Left renal pelvis (tissue), 4 donors: ENCODE measurements at places on chromosomes 4 and X. TPM values are rescaled to one million over a fixed set of nuclear protein-coding genes. Genes with fewer than 3 reads are reported as not detected.

- no peak for DNase-seq
Observed at GRCh38 chr4:3307891-3308575, 15.2 kb downstream of the RGS12 start.

DNA sequence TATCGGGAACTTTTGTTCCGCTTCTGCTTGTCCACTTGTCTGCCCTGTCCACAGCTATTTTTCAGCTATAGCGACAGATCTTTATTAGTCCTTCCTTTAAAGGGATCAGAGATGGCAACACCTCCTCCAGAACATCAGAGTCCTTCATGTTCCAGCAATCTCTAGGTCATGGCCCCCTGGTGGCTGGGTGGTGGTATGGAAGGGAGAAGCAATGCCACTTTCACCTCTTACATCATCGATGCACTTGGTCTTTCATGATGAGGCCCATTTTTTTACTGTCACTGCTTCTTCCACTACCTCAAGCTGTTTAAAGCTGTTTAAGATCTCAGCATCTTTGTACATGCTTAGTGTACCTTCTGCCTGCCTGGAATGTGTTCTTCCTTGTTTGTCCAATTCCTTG, 106.7 kb downstream of the ARHGAP6 start:
- DNase-seq: no peak

GRCh38 chrX:111504941-111505340, 6.5 kb upstream of the SERTM2 start:
- no peak for DNase-seq

- no peak for DNase-seq
Observed at GRCh38 chrX:103373581-103373980, 2.8 kb upstream of the BEX3 start.

DNA sequence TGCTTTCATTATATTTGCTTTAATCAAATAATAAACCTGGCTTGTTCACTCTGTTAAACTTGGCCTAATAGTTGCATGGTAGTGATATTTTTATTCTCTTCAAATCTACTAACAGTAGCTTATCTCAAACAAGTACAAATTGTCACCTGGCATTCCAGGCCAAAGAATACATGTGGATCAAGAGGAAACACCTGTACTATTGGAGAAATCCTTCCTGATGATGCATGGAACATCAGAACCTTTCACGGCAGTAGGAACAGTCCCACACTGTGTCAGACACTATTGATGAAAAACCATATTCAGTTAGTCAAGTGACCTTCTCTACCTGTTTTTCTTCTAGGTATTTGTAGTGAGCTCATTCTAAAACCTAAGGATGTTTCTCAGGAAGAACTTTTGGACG, 17.0 kb downstream of the MTHFD2L start:
- DNase-seq: no peak

GRCh38 chrX:16718824-16719333, 533 bp upstream of the SYAP1 start:
- no peak for DNase-seq

GRCh38 chrX:46577221-46578005, 3.8 kb downstream of the CHST7 start:
- DNase-seq: no peak

GRCh38 chr4:31291238-31291637, 571.1 kb downstream of the PCDH7 start:
- DNase-seq: no peak

- DNase-seq: no peak
Observed at GRCh38 chr4:7227008-7227407, 34.7 kb downstream of the SORCS2 start.

GRCh38 chr4:180542445-180543100, 1700.6 kb upstream of the TENM3 start:
- DNase-seq: no peak

DNA sequence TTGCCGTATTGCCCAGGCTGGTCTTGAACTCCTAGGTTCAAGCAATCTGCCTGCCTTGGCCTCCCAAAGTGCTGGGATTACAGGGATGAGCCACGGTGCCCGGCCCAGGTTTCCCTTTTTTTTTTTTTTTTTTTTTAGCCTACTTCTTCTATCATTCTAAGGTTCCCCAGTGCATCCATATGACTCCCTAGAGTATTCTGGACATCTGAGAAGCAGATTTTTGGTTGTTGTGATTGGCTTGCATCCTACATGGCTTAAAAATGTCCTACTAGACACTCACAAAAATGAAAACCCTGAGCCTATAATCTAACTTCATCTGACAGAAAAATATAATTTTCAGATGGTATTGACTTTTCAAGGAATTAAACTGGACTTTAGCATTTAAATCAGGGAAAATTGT, 41.7 kb downstream of the SMIM14 start:
- DNase-seq: no peak

- no peak for DNase-seq
Observed at GRCh38 chrX:66200050-66200664, 36.1 kb downstream of the HEPH start.

DNA sequence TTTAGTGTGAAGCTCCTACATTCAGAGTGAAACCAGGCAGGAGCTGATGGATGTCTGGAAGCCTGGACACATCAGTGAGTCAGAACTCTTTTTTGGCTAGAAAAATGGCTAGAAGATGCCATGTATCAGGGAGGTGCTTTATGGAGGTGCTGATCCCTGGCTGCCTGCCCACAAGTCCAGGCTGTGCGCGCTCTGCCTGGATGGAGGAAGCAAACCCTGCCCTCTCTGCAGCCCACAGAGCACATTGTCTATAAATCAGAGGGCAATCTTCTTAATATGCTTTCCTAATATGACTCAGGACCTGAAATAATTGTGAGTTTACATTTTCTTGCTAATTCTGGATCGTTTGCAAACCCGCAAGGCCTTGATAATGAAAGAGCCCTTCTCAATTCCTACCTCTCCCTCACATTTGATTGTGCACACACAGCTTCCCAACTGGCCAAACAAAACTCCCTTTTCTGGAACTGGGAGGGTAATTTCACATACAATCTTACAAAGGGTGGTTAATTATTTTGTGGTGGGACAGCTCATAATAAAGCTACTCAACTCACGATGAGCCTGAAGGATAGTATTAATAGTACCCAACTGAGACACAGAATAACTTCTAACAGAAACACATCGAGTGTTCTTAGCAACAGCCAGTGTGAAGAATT, 11.7 kb downstream of the MFAP3L start:
- DNase-seq: no peak

- DNase-seq: no peak
Observed at GRCh38 chr4:143207555-143207954, 22.8 kb downstream of the USP38 start.

DNA sequence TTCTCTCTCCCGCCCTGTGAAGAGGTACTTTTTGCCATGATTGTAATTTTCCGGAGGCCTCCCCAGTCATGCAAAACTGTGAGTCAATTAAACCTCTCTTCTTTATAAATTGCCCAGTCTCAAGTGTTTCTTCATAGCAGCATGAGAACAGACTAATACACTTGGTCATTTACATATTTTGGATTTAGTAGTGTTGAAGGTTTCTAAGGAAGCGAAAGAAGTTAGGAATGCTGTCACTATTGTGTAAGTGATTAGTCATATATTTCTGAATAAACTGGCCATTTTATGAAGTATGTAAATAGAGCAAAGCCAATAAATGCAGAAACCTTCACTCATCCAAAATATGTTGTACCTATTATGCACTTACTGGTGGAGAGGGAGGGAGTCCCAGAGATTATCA, 34.4 kb upstream of the GK2 start:
- DNase-seq: no peak

DNA sequence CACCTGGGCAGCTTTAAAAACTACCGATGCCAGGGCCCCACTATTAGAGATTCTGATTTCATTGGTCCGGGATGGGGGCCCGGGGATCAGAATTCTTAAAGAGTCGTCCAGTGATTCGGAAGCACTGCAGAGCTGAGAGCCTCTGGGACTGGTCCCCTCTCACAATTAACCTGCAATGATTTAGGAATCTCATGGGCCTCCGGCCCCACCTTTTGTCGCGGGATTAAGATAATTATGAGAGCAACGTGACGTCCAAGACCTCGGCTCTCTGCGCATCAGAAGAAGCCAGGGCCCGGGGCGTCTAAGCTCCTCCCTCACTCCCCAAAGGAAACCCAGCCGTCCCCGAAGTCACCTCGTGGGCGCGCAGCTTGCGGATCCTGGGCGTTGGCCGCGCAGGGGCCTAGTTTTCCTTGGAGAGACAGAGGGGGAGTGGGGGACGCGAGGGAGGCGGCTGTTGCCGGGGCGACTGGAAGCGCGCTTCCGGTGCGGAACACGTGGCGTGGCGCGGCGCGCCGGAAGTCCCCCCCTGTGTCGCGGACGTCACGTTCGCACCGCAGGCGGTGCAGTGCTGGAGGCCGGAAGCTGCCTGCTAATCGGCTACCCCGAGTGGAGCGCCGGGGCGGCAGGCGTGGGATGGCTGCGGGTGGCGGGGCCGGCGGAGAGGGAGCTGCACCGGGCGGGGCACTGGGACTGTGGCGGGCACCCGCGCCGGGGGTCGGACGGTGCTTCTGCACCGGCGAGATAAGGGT, at the start of gene GEMIN8:
GEMIN8 (minus strand) TSS at position 468 of the 749 bp plus-strand sequence. CDS start 8,414 bp downstream, outside the sequence.
- DNase-seq: peak; percentile 61

DNA sequence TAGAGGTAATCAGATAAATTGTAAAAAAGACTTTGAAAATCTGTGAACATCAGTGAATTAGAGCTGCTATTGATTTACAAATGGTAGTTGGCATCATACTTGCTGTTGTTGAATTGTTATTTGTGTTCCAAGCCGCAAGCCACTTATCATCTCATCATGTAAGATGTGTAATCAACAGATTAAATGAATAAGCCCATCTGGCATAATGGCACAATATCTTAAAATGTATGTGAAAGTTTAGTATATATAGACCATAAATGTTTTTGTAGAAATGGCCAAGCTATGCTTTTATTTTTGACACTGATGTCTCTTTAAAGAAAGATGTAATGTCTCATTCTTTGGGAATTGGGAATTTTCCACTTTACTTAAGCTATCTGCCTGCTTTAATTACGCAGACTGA, 682.6 kb upstream of the GNPDA2 start:
- DNase-seq: no peak

DNA sequence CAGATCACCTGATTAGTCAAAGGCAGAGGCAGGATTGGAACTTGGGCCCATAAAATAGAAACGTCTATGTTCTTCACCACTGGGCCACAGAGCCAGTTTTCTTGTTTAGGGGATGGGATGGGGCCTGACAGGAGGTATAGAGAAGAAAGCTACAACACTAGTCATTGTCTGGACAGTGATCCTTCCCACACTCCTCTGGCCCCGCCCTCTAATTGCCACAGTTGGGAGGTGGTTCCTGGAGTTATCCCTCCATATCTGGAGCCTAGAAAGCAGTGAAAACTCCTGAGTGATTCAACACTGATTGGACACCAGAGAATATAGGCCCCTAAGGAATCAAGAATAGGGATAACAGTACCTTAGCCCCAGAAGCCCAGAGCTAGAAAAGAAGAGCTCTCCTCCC, 22.9 kb downstream of the RASL11B start:
- DNase-seq: no peak

GRCh38 chr4:148004228-148004857, 272.5 kb downstream of the ARHGAP10 start:
- no peak for DNase-seq

GRCh38 chrX:56813318-56813837, 84.3 kb downstream of the NBDY start:
- DNase-seq: no peak

DNA sequence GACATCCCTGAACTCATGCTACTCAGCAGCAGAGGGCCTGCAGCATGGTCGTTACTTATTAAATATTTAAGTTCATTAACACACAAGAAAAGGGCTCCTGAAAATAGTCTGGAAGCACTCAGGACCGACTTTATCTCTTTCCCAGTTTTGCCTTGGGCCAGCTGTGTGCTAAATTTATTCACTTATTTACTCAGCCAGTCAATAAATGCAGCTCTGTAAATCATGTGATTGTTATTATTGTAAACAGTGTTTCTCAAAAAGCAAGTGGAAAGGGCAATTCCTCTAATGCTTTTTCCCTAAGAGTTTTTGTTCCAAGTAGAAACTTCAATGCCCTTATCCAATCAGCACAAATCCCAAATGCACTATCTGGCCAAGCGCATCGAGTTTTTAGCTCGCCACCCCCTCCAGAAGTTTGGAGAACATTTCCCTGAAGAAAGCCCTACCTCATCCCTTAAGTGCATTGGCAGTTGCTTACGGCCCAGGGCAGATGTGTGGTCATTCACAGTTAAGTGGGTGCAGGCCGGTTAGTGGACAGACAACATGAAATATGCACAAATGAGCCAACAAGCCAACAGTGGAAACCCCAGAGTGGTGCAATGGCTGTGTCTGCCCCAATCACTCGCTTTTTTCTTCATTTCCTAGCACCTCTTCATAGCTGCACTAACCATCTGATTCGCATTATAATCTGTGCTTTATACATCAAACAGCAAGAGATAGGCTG, 125.8 kb downstream of the SMIM20 start:
- DNase-seq: no peak

- no peak for DNase-seq
Observed at GRCh38 chr4:170234800-170235199, 145.0 kb upstream of the AADAT start.

- no peak for DNase-seq
Observed at GRCh38 chr4:42543762-42544161, 113.1 kb downstream of the ATP8A1 start.

DNA sequence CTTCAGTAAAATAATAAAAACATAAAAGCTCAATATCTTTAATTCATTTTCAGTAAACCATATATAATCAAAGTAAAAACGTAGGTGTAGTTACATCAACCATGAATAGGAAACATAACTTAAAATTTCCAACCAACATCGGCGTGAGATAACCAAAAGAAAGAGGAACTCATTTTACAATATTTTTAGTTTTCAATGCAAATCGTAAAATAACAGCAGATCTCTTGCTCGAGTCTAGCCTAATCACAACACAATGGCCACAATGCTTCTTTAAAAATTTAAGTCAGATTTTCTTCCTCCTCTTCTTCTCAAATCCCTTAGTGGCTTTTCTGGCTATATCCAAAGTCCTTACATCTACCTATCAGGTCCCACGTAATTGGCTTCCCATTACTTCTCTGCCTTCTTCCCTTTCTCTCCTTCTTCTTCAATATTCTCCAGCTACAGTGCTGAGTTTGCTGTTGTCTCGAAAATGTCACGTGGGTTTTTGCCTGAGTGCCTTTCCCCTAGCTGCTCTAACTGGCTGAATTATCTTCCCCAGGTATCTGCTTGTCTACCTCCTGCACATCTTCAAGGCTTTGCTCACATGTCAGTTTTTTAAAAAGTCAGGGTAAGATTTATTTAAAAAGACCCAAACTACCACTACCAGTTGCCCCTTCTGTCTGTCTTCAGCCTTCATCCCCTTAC, 90.9 kb upstream of the BANK1 start:
- no peak for DNase-seq

NEUROG2 gene
- polyA plus RNA-seq: not detected

SMIM10 gene
- 8.8 TPM for polyA plus RNA-seq

CXCL3 gene
- 0.13 TPM for polyA plus RNA-seq

HPGD gene
- polyA plus RNA-seq: 141 TPM

ADH1B gene
- polyA plus RNA-seq: 23.7 TPM

RBMX gene
- polyA plus RNA-seq: 397 TPM

NEXMIF gene
- 3.3 TPM for polyA plus RNA-seq

CMC4 gene
- polyA plus RNA-seq: 9.4 TPM

NCAPG gene
- 33.6 TPM for polyA plus RNA-seq

COL4A6 gene
- polyA plus RNA-seq: 15.4 TPM
